NCI-H2081 treated with DMSO at 0.1 percent for 48 hours (cell line): ENCODE measurements at places on chromosomes 7 and 10.

- DNase-seq: no peak
Observed at GRCh38 chr10:119403921-119404320, 138.6 kb downstream of the RGS10 start.

- no peak for DNase-seq
Observed at GRCh38 chr7:131182446-131183058, 145.1 kb upstream of the MKLN1 start.

- DNase-seq: no peak
Observed at GRCh38 chr10:91552274-91553095, 80.4 kb downstream of the PPP1R3C start.

DNA sequence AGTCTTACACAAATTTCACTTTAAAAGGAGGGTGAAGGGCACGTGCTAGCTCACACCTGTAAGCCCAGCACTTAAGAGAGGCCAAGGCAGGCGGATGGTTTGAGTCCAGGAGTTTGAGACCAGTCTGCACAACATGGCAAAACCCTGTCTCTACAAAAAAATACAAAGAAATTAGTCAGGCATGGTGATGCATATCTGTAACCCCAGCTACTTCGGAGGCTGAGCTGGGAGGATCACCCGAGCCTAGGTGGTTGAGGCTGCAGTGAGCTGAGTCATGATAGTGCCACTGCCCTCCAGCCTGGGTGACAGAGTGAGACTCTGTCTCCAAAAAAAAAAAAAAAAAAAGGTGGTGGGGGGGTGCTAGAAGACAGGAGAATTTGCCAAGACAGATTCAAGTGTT lies 237.3 kb upstream of the KLF14 start:
- DNase-seq: no peak

DNA sequence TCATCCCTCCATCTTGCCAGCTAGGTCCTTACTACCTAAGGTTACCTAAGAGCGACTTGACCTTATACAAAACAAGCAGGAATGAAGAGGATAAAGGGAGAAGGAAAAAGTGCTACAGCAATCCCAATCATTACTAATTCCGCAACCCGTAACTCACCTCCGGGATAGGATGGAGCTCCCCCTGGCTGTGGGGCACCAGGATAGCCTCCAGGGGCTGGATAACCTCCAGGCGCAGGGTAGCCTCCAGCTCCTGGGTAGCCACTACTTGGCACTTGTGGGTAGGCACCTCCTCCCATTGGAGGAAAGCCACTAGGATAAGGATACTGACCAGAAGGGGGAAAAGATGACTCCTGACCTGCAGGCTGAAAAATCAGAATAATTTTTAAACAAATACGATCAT lies 15.8 kb downstream of the ANXA7 start:
- DNase-seq: no peak
